ENCODE measurements at places on chromosomes 13 and 19. TPM values are rescaled to one million over a fixed set of nuclear protein-coding genes. Genes with fewer than 3 reads are reported as not detected.

DNAJC15 gene
- 10.7 TPM for total RNA-seq

SYNGR4 gene
- not detected for total RNA-seq

PSG2 gene
- total RNA-seq = not detected

DNA sequence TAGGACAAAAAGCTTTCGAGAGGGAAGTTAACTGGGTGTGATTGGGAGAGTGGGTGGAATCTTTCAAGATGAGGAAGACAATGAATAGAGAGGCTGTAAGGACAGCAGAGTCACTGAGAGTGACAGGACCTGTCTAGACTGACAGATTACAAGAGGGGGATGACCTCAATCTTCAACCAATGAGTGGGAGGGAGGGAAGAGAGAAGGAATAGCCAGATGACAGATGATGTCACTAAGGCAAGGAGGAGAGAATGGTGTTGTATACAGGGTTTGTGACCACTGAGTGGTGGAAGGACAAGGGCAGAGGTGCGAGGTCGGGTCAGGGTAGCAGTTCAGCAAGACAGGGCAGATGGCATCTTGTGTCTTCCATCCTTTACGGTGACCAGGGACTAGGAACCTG lies 5.8 kb upstream of the ILF3 start:
- H3K4me3 ChIP-seq = no peak overlapping the region
- no peak for DNase-seq
- H3K27ac ChIP-seq = no peak overlapping the region
- no peaks in the 10 kb centered on the region for H3K36me3 ChIP-seq

GRCh38 chr19:21934593-21934992 lies 76.2 kb downstream of the ZNF208 start:
- no peaks in the 10 kb centered on the region for H3K4me1 ChIP-seq
- DNase-seq = no peak
- no peak overlapping the region for H3K27ac ChIP-seq

DNA sequence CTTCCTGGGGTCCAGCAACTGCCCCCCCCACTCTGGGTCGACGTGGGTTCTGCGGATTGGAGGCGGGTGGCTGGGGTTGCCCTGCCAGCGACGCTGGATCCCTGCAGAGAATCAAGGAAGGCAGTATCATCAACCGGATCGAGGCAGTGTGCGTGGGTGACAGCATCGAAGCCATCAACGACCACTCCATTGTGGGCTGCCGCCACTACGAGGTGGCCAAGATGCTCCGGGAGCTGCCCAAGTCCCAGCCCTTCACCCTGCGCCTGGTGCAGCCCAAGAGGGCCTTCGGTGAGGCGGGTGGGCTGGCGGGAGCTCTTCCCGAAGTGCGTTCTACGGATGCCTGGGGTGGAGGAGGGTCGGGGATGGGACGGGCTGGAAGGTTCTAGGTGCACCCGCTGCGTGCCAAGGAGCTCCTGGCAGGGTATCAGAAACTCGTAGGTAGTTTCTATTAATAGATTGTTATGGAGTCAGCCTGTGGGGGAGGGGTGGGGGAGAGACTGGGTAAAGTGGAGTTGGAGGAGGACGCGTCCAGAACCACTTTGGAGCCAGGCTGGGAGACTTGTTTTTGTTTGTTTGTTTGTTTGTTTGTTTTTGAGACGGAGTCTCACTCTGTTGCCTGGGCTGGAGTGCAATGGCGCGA lies 1.5 kb downstream of the GIPC3 start:
- H3K27me3 ChIP-seq = no peaks in the 10 kb centered on the region
- no peak overlapping the region for H3K4me3 ChIP-seq
- H3K36me3 ChIP-seq = no peaks in the 10 kb centered on the region
- H3K4me1 ChIP-seq = no peaks in the 10 kb centered on the region
- H3K27ac ChIP-seq = no peak overlapping the region

- no peak for DNase-seq
- H3K27me3 ChIP-seq = no peaks in the 10 kb centered on the region
- H3K36me3 ChIP-seq = no peaks in the 10 kb centered on the region
- H3K27ac ChIP-seq = no peak overlapping the region
- no peaks in the 10 kb centered on the region for H3K4me1 ChIP-seq
- H3K4me3 ChIP-seq = no peak overlapping the region
Measured at GRCh38 chr13:35879111-35879510, 252.1 kb downstream of the DCLK1 start.

- no peaks in the 10 kb centered on the region for H3K27me3 ChIP-seq
- H3K4me1 ChIP-seq = no peaks in the 10 kb centered on the region
- H3K36me3 ChIP-seq = no peaks in the 10 kb centered on the region
- no peak overlapping the region for H3K4me3 ChIP-seq
Measured at GRCh38 chr19:29321116-29321515, 108.2 kb upstream of the UQCRFS1 start.

GRCh38 chr13:78187781-78188180 lies 269.1 kb upstream of the EDNRB start:
- no peaks in the 10 kb centered on the region for H3K27me3 ChIP-seq
- H3K4me3 ChIP-seq = no peak overlapping the region
- no peak for DNase-seq
- H3K4me1 ChIP-seq = no peaks in the 10 kb centered on the region
- no peak overlapping the region for H3K27ac ChIP-seq

- H3K4me3 ChIP-seq = no peak overlapping the region
- no peak overlapping the region for H3K27ac ChIP-seq
- no peaks in the 10 kb centered on the region for H3K4me1 ChIP-seq
Measured at GRCh38 chr13:25455146-25455545, 83.4 kb downstream of the ATP8A2 start.
